ENCODE measurements at places on chromosomes 16 and 17.
A peak's percentile ranks its signal among the peaks of the same experiment; 100 is the strongest.

DNA sequence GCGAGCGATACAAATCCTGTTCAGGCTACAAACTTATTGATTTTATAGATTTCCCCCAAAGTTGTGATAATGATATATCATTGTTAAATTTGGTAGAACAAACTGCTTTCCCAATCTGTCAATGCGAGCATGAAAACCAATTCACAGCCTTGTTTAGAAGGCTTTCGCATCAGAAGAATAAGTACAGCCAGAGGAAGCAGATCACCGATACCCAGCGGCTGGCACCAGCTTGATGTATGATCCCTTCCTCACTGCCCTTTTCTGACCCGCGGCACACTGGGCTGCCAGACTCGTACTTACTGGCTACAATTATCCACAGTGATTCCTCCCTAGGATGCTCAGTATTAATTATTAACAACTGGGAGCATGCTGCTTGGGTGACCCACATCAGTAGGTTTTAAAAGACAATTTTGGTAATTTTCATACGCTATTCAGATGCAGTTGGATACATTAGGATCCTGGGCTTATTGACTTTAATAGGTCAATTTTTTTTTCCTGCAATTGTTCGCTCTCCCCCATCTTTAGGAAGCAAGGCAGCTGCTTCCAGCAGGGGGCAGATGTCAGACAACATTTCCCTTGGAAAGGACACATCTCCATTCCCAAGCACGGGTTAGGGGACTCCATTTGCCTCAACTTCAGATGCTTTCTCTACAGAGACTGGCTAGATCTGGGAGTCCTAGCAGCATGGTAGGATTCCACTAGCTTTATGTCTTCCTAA, 582.7 kb upstream of the PSMD7 start:
- no peaks in the 10 kb centered on the region for H3K4me1 ChIP-seq
- no peak overlapping the region for H3K4me3 ChIP-seq
- no peak overlapping the region for H3K27ac ChIP-seq
- H3K36me3 ChIP-seq, result no peaks in the 10 kb centered on the region
- DNase-seq, result peak; percentile 33

DNA sequence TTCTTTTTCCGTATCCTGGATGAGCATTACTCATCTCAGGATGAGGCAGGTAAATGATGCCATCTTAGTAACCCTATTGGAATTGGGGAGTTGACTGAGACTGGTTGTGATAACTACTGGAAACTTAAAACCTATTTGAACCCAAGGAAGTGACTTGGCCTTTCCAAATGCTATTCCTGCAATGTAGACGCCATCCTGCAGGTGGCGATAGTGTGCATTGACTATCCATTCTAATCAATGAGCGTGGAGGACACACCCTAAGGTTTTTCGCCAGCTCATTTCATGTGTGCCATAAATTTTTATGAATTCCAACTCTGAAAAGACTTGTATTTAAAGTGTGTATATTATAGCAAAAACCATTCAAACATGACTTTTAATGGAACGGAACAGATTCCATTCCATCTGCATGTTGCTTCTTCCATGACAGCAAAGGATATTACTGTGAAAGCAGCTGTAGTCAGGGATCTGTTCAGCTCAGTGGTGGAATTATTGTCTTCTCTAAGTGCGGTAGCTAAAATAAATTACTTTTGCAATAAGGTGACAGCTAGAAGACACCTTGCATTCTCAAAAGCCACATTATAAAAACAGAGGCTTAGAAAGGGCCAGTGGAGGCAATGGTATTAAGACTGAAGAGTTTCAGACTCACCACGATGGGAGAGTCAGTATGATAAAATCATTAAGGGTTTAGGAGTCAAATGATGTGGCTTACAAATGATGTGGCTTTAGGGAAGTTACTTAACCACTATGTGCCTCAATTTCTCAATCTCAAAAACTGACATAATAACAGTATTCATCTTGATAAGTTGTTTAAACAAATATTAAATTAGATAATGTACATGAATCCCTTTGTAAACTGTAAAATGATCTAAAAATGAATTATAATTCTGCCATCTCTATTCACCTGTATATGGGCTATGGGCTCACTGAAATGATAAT, 55.5 kb downstream of the SYT17 start:
- peak; percentile 33 for DNase-seq
- H3K4me3 ChIP-seq, result no peak overlapping the region
- H3K36me3 ChIP-seq, result no peaks in the 10 kb centered on the region
- no peak overlapping the region for H3K27ac ChIP-seq

GRCh38 chr16:3115561-3115960, 3.2 kb downstream of the ZNF205 start:
- no peaks in the 10 kb centered on the region for H3K36me3 ChIP-seq
- no peaks in the 10 kb centered on the region for H3K4me1 ChIP-seq
- no peaks in the 10 kb centered on the region for H3K27me3 ChIP-seq
- no peak overlapping the region for H3K4me3 ChIP-seq

- no peaks in the 10 kb centered on the region for H3K36me3 ChIP-seq
- no peaks in the 10 kb centered on the region for H3K4me1 ChIP-seq
- H3K4me3 ChIP-seq, result no peak overlapping the region
- H3K27ac ChIP-seq, result no peak overlapping the region
- no peaks in the 10 kb centered on the region for H3K27me3 ChIP-seq
Observed at GRCh38 chr16:79047337-79047736, 553.2 kb downstream of the MAF start.

- H3K4me3 ChIP-seq, result no peak overlapping the region
- no peaks in the 10 kb centered on the region for H3K27me3 ChIP-seq
- H3K27ac ChIP-seq, result no peak overlapping the region
- no peaks in the 10 kb centered on the region for H3K4me1 ChIP-seq
- peaks cover 74% of the 10 kb centered on the region for H3K36me3 ChIP-seq
Observed at GRCh38 chr17:47620503-47621245, 29.0 kb upstream of the KPNB1 start.

GRCh38 chr17:5838661-5839300, 231.4 kb upstream of the WSCD1 start:
- H3K36me3 ChIP-seq, result no peaks in the 10 kb centered on the region
- DNase-seq, result no peak
- no peaks in the 10 kb centered on the region for H3K4me1 ChIP-seq
- no peak overlapping the region for H3K27ac ChIP-seq

GRCh38 chr17:48565022-48565554, 13.1 kb downstream of the HOXB4 start:
- no peak for DNase-seq
- no peak overlapping the region for H3K4me3 ChIP-seq
- H3K4me1 ChIP-seq, result no peaks in the 10 kb centered on the region
- H3K27me3 ChIP-seq, result peaks cover 34% of the 10 kb centered on the region

All from DND-41 (cell line).